GM12878 (cell line): ENCODE measurements at places on chromosomes 3 and 15. TPM values are rescaled to one million over a fixed set of nuclear protein-coding genes. Genes with fewer than 3 reads are reported as not detected.

DNA sequence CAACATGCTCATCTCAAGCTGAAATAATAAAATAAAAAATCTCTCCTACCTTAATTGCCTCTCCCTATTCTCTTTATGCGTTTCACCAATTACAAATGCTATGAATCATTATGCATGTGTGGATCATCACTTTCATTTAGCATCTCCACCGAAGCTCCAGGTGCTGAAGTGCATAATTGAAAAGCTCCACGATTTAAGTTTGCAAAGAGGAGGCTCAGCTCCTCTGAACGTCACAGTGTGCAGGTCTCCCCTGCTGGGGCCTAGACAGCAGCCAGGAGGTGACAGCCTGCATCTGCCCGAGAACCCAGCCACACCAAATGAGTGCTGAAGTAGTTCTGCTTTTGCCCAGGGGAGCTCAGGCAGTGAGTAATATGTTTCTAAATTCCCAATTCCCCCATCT is 60.5 kb upstream of the GLCE start:
- no peak for DNase-seq

GRCh38 chr3:119403201-119403600 is 60.2 kb downstream of the TMEM39A start:
- no peak for DNase-seq

- no peak for DNase-seq
Observed at GRCh38 chr3:95442766-95443165, 1371.6 kb upstream of the EPHA6 start.

DNA sequence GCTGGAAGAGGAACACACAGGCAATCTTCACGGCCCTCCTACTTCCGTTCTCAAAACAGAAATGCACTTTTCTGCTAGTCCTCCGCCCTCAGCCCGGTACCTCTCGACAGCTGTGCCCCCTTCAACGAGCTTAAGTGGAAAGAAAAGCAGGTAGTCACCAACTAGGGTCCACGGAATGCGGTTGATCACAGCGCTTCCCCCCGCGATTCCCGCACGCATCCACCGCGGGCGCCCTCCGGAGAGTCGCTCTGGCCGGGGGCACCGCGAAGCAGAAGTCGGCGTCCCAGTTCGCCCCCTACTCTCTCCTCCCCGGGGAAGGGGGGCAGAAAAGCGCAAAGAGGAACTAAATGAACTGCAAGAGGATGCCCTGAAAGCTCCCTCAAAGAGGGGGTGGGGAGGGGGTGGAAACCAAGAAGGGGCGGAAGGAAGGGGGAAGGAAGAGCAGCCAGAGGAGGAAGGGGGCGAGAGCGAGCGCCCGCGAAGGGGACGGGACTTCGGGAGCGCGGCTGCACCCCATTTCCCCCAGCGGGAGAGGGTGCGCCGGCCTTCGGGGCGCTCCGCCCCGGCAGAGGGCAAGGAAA is 738 bp downstream of the ACAP2 start:
- DNase-seq = no peak

DNA sequence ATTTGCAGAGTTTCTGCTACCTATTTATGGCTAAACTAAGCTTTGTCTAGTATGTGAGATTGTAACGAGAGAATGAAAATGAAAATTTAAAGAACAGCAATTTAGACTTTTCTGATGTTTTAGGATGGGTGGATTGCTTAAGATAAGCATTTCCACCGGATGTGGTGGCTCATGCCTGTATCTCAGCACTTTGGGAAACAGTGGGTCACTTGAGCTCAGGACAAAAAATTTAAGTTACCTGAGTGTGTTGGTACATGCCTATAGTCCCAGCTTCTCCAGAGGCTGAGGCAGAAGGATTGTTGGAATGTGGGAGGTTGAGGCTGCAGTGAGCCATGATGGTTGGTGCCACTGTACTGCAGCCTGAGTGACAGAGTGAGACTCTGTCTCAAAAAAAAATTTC is 3.3 kb downstream of the PPP4R2 start:
- no peak for DNase-seq

DNA sequence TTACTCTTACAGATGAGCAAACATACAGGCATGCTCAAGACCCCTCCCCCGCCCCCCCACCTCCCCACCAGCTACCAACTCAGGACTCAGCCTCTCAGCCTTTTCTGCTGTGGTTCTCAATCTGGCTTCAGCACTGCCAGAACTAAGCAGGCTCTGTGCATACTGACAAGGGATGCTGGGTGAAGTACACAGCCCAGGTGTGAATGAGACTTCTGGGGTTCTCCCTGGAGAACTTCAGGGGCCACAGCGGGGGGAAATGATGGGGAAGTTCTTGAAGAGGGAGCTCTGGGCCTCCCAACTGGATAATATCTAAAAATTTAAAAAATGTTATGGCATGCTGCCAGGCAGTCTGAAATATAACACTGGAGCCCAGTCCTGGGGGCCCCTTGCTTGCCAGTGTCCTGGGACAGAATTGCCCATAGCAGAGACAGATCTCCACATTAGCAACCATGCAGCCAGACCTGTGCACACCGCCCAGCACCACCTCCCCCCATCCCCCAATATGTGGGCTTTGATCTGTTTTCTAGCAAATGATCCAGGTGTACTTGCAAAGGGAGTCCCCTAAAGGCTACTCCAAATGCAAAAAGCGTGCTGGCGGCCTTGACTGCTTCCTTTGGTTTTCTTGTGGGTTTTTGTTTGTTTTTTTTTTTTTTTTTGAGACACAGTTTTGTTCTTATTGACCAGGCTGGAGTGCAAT is 41.4 kb downstream of the PGPEP1L start:
- no peak for DNase-seq

- no peak for DNase-seq
Observed at GRCh38 chr3:157420606-157421130, 16.0 kb upstream of the PTX3 start.

GRCh38 chr3:100562224-100562857 is 47.1 kb upstream of the ADGRG7 start:
- DNase-seq = no peak

GRCh38 chr3:71542521-71543370 is 40.8 kb downstream of the FOXP1 start:
- DNase-seq = no peak

DNA sequence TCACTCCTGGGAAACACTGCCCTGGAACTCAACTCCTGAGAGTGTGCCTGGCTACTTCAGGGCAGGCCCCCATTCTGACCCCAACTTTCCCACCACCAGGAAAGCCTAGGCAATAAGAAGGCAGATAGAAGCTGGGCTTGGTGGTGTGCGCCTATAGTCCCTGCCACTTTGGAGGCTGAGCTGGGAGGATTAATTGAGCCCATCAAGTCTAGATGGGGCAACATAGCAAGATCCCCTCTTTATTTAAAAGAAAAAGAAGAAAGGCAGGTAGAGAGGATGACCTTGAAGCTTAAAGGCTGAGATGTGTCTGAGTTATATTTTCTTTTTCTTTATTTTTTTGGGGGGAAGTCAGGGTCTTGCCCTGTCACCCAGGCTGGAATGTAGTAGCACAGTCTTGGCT is 4.2 kb upstream of the RBPMS2 start:
- no peak for DNase-seq

DNA sequence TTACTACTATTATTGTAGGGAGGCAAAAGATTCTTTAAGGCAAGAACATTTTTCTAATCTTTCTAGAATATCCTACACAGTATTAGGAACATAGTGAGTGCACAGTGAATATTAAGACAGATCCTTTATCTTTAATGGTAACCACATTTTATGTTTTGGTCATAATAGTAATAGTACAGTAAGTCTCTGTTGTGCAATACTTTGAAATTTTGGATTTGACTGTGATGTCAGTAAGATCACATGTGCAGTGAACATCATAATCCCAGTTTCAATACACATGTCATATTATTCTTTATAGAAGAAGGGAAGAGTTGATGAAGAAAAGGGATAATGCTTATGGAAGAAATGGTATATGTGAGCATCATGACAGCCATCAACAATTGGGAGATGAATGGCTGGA is 10.7 kb downstream of the STT3B start:
- no peak for DNase-seq

GRCh38 chr3:70028361-70028760 is 28.8 kb downstream of the SAMMSON start:
- no peak for DNase-seq

DNA sequence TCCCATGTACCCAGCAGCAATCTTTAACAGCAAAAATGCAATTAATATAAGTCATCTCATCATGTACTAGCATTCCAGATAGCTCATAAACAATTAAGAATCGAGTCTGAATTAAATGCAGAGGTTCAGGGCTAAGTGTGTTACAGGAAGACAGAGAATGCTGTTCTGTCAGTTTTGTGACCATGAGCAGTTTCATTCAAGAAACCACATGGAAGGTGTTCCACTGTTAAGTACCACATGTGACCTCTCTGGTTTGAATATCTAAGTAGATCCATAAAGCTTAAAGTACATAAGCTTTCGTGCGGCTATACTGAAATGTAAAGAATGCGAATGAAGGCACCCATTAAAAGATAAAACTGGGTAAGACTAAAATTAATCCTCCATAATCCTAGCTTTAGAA is 272.3 kb downstream of the IL5RA start:
- no peak for DNase-seq

DNA sequence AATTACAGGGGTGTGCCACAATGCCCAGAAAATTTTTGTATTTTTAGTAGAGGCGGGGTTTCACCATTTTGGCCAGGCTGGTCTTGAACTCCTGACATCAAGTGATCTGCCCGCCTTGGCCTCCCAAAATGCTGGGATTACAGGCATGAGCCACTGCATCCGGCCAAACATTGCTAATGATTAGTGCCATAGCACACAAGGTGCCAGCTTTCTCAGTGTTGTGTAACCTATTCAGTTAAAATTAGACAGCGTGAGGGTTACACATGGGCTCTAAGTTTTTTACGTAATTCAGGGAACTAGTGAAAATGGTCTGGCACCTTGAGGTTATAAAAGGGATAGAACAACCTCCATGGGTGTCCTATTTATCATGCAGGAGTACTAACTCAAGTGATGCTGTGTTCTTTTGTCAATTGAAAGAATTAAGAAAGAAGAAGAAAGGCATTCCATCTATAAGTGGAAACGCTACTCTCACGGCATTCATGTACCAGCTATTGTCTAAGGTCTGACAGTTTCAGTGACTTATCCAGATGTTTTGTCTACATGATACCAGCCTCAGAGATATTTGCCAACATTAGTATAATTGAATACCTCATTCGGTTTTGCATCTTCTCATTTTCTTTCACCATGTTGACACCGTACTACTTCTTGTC is 84.7 kb downstream of the EOMES start:
- no peak for DNase-seq

- no peak for DNase-seq
Observed at GRCh38 chr15:37253877-37254276, 153.5 kb upstream of the MEIS2 start.

GRCh38 chr15:41961001-41961518 is 11.3 kb downstream of the EHD4 start:
- no peak for DNase-seq

GRCh38 chr3:76624164-76624563 is 415.7 kb upstream of the ROBO2 start:
- no peak for DNase-seq

DNA sequence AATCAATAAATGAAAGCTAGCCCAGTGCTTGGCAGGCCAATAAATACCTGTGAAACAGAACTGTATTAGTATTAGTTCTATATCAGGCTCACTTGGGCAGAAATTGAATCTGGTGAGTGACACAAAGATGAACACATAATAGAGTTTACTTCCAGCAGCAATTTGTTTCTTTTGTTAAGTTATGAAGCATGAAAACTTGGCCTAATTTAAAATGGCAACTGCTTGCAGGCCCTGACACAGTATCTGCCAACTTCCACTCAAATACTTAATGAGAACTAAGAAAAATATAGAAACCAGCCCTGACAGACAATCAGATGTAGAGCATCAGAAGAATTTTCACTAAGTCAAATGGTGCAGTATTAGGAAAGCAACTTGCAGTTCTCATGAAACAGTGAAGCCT is 37.6 kb upstream of the LRIG1 start:
- no peak for DNase-seq

GRCh38 chr15:95664450-95664849 is 666.0 kb upstream of the NR2F2 start:
- no peak for DNase-seq

GRCh38 chr3:100158918-100159330 is 44.6 kb upstream of the FILIP1L start:
- no peak for DNase-seq

DNA sequence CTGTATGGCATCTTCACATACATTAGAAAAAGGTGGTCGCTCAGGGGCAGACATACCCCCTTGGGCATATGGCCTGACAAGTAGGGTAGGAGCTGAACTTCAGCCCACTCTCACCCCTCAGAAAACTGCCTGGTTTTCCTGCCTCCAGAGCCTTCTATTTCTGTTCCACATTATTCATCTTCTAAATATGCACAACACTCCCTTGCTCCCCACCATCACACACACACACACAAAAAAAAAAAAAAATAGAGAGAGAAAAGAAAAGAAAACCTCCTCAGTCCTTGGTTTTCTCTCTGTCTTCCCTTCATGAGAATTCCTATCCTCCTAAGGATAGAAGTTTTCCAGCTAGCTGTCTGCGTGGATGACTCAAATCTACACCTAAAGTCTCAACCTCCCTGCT is 5.6 kb upstream of the ROPN1 start:
- no peak for DNase-seq

GRCh38 chr15:82052751-82053150 is 6.9 kb upstream of the MEX3B start:
- no peak for DNase-seq

DNA sequence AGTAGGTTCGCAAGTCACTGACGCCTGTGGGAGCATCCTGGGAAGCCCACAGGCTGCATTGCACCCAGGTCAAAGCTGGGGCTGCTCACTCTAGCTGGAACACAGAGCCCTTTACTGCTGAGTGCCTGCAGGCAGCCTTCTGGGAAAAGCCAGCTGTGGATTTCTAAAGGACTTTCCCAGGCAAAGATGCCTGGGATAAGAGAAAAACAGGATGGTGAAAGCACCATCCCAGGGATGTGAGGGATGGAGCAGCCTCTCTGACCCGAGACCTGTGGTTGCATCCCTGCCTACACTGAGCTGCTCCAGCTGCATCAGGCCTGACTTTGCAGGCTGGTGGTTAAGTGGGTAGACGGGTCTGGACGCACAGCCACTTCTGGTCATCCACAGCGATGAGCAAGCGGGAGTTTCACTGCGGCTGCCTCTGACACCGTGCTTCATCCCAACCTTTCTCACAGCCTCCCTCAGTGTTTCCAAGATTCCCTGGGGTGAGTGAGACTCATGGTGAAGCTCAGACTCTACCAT is 52.5 kb upstream of the AMOTL2 start:
- DNase-seq = no peak

DNA sequence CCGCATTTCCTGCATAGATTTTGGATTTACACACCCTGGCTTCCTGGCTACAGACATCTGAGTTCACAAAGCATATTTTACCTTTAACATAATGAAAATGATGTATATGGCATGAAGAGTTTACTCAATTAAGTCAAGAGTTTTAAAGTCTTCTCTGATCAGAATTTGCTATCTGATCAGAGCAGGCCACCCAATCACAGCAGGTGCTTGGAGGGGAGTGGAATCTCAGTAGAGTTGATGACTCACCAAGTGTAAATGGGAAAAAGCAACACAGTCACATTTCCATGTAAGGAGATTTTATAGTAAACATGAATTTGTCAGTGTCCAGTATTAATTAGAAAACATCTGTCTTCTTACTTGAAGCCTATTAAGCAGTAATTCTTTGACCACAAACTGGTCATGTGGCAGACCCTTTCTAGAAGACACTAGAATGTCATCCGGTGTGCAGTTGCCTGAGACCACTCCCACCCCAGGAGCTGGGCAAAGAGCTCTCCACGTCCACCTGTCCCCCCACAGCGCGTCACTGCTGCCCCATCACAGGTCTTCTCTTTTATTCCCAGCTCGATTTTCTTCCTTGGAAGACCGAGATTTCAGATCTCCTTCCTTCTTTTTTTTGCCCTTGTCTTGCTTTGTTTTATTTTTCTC is 10.8 kb downstream of the MESD start:
- DNase-seq = no peak

- DNase-seq = peak; percentile 30
Observed at GRCh38 chr15:100968050-100968966, 49.2 kb downstream of the LRRK1 start.

HDAC11 gene
- 0.33 and 0.80 TPM in 2 replicates for total RNA-seq
